H9 (cell line): ENCODE measurements at places on chromosomes 7 and 10. TPM values are rescaled to one million over a fixed set of nuclear protein-coding genes. Genes with fewer than 3 reads are reported as not detected.

NOD1 gene
- 4.9 and 5.3 TPM in 2 replicates for total RNA-seq

MAGI2 gene
- 14.3 and 14.7 TPM in 2 replicates for total RNA-seq

CFTR gene
- total RNA-seq = 1.1 and 1.2 TPM in 2 replicates

KLF14 gene
- total RNA-seq = not detected in 2 replicates

PDE6C gene
- total RNA-seq = not detected in 2 replicates

TFEC gene
- total RNA-seq = not detected in 2 replicates

VTI1A gene
- total RNA-seq = 21.8 and 22.0 TPM in 2 replicates

DPCD gene
- total RNA-seq = 20.7 and 21.8 TPM in 2 replicates

EPO gene
- total RNA-seq = 0.33 and 0.44 TPM in 2 replicates

GPAM gene
- total RNA-seq = 16.0 and 18.1 TPM in 2 replicates

IDI2 gene
- not detected in 2 replicates for total RNA-seq

TBXAS1 gene
- 0.39 and 1.4 TPM in 2 replicates for total RNA-seq

GPR85 gene
- total RNA-seq = not detected in 2 replicates

PAPOLB gene
- total RNA-seq = 0.04 and 0.13 TPM in 2 replicates

DPP6 gene
- 4.5 and 4.7 TPM in 2 replicates for total RNA-seq

HTR7 gene
- 20.2 and 21.3 TPM in 2 replicates for total RNA-seq

POP7 gene
- total RNA-seq = 96.7 and 96.9 TPM in 2 replicates

HABP2 gene
- total RNA-seq = not detected in 2 replicates

IFIT2 gene
- total RNA-seq = 0.09 TPM in 1 of 2 replicates, not detected in the other

TYW1B gene
- 5.1 and 5.5 TPM in 2 replicates for total RNA-seq

GNAT3 gene
- not detected in 2 replicates for total RNA-seq

RELN gene
- 0.02 TPM in 1 of 2 replicates, not detected in the other for total RNA-seq

CC2D2B gene
- total RNA-seq = 0.59 and 0.72 TPM in 2 replicates

TUBB8 gene
- total RNA-seq = 0.22 and 0.57 TPM in 2 replicates

PKD2L1 gene
- 0.20 TPM in 1 of 2 replicates, not detected in the other for total RNA-seq
